Fibroblast of skin of scalp (primary cell): ENCODE measurements at places on chromosomes 7 and 10.

DNA sequence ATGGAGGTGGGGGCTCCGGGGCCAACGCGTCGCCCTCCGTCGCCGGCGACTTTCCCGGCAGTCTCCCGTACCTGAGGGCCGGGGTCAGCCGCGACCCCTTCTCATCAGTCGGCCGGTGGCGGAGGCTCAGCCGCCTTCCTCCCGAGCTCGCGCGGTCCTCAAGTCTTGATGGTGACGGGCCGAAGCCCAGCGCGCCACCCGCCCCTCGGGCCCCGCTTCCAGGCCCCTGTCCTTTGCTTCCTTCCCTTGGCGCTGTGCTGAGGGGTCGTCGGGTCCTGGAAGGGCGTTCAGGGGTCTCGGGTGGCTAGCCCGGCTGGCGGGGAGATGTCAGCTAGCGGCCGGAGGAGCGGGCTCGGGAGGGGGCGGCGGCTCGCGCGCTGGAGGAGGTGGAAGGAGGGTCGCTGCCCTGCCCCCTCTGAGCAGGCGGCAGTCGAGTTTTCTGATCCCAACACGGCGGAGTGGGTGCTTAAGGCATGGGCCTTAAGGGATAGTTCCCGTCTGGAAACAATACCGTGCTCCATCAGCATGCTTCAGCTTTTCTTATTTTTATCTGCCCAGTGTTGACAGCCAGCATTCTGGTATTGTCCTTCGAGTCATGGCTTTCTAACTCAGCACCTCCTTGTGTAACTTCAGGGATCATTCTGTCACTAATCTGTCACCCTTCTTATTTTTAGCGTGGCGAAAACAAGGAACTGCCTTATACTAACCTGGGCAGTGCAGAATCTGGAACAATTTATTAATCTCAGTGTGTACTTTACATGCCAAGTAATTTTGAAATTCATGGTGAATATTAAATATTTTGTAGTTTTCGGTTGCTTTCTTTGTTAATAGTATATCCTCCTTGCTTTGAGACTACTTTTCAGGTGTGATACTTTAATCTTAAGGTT, 748 bp downstream of the PHTF2 start:
- DNase-seq: peak; percentile 37

DNA sequence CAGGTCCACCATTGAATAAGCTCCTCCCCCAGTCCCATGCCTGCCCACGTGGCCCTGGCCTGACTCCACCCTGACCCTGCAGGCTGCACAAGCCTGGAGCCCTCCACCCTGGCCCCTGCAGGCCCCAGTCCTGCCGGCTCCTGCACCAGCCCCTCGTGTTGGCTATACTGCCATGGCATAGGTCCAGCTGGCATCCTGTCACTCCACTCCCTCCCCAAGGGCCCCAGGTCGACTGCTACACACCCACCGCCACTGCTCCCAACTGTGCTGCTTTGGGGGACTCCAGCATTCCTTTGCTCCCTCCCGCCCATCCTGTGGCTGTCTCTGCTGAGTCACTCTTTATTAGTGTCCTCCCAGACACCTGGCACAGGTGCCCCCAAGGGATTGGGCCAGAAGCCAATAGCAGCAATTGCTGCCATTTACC, 32.4 kb upstream of the HSPA12A start:
- no peak for DNase-seq

DNA sequence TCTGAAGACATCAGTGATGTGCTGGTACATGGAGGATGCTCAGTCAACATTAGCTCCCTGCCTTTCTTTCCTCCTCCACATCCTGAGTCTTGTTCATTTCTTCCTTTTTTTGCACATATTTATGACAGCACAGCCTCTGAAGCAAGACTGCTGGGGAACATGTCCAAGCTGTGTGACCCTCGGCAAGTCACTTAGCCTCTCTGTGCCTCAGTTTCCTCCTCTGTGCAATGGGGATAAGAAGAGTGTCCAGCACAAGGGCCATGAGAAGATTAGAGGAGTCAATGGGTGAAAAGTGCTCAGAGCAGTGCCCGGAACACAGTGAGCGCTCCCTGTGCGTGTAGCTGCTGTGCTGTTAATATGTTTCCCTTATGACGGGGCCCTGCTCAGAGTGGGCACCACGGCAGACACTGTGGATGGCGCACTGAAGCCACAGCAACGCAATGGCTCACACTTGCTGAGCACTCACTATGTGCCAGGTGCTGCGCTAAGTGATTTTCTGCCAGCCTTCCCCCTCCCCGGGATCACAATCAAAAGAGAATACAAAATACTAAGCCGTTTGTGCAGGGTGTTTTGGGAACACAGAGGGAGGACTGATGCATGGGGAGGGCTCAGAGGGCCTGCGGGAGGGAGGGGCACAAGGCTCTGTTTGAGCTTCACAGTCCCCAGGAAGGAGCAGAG, 28.7 kb downstream of the ZCCHC24 start:
- DNase-seq: no peak

DNA sequence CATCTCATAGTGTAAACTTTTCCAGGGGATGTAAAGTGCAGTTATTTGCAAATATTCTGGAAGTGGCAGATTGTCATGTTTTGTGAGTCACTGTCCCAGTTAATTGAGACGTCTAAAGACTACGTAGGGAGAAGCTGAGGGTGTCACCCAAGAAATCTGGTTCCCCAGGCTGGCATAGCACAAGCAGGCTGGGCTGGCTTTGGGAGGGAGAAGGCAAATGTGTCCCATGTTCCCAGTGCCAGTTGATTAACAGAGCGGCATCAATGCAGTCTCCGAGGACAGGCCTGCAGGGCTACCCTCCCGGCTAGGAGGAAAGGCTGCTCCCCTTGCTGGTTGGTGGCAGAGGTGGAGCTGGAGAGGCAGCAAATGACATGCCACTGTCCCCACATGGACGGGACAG, 388.3 kb upstream of the MKI67 start:
- no peak for DNase-seq

DNA sequence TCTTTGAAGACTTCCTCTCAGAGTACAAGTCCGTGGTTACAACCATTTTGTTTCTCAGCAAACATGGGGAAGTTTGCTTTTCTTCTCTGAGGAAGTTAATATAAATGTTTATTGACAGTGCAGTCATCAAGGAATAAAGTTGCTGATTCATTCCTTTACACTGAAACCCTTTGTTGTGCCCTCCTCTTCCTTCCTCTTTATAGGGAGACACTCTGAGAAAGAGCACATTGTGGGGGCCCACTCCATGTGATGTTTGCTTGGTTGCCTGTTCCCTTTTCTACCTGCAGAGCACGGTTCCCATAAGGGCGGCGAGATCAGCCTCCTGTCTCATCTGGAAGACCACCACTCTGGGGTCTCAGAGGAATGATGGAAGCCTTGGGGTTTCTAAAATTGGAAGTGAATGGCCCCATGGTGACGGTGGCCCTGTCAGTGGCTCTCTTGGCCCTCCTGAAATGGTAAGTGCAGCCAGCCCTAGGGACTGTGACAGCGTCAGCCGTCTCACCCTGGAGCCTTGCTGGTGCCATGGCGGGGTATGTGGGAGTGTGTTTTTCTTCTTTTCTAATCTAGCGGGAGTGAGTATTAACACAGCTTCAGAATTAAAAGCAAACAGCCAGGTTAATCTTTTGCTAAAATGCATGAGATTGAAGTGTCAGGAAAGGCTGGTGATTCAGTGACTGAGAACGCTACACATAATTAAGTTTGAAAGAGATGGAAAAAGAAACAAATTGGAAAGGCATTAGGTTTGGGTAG, at the start of gene TBXAS1:
Gene TBXAS1 (plus strand): TSS at position 240 of the 750 bp plus-strand sequence. CDS start 127 bp downstream, at position 367.
- no peak for DNase-seq

DNA sequence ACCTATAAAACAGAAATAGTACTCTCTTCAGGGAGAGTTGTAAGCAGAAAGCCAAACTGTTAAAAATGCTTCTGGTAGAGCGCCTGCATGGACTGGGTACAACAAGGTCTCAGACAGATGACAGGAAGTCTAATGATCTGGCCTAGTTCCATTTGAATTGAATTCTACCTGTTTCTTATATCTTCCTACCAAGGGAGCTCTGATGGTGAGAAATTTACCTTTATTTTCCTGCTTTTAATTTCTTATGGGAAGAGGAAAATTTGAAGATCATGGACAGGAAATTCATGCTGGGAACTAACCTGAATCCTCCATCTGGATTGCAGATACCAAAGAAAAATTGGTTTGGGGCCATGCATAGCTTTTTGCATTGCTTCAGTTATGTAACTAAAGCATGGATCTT, 63.3 kb downstream of the BMPER start:
- no peak for DNase-seq

- peak; percentile 82 for DNase-seq
These were observed 76.9 kb downstream of the RNF216 start for GRCh38 chr7:5704534-5704922.

GRCh38 chr10:33132626-33133025, 174.6 kb upstream of the ITGB1 start:
- DNase-seq: no peak

GRCh38 chr7:151289891-151290290, 41.4 kb upstream of the SMARCD3 start:
- DNase-seq: no peak

- no peak for DNase-seq
These were observed 169.9 kb downstream of the PIP4K2A start for GRCh38 chr10:22544325-22545068.
